Activated CD8-positive, alpha-beta memory T cell treated with anti-CD3 and anti-CD28 coated beads for 4 hours (primary cell): ENCODE measurements at places on chromosomes 2 and 18.
A peak's percentile ranks its signal among the peaks of the same experiment; 100 is the strongest.

DNA sequence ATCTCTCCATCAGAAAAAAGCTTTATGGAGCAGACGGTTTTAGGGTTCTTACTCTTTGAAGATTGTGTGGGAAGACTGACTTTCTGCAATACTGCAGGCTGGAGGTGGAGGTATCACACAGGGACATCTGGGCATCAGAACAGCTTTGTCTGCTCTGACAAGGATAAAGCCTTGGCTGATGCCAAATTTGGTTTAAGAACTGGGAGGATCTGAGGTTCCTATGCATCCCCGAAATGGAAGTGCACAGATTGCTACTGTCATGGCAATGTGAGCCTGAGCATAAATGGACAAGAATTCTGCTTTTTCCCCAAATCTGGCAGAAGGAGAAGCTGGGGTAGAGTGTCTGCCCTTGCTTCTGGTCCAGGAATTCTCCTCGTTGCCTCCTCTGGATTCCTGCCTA, 424.3 kb downstream of the SLC4A3 start:
- DNase-seq: no peak

DNA sequence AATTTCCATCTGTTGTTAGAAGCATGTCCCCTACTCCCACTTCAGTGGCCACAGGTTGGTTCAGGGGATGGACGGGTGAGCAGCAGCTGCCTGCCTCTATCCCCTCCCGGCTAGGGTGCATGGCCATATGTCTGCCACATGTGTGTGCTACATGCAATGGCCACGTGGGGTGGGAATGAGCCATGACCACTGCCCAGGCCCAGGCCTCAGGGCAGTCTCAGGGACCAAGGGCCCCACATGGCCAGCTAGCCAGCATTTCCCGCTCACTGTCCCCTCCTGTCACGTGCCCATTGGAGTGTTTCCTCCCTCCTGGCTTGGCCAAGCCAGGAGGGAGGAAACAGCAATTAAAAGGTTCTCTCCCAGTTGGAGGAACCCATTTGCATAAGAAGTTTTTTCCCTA, 117.1 kb downstream of the KCNS3 start:
- DNase-seq: no peak

DNA sequence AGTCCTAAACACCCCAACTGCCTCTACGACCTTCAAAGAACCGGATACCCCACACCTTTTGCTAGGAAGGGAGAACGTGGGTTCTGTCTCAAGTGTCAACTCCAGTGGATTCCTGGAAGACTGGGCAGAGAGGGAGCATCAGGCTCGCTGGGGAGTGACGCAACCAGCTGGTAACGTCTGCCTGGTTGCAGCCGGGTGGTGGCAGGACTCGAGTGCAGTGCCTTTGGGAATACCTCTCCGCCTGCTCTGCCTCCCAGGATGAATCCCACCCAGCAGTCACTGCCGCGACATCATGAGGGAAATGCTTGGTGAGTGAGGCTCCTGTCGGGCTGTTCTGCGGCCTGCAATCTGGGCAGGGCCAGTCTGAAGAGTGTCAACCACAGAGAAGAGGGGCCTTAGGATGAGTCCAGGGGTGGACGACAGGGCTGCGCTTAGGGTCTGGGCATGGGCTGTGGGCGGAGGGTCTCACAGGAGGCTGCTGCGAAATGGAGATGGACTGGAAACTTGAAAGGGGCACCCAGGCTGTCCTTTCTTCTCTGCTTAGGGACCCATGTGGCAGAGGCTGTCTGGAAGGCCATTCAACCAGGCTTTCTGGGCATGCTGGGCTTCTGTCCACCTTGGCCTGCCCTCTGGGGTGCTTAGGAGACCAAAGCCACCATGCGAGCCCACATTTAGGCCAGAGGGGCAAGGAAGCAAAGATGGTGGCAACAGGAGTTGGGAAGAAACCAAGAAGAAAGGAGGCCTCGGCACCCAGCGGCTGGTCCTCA, 12.9 kb downstream of the GPR17 start:
- no peak for DNase-seq

- no peak for DNase-seq
These were observed 93.8 kb upstream of the FSIP2 start for GRCh38 chr2:185644828-185645227.

GRCh38 chr2:30325600-30326328, 94.4 kb downstream of the LBH start:
- DNase-seq: no peak

DNA sequence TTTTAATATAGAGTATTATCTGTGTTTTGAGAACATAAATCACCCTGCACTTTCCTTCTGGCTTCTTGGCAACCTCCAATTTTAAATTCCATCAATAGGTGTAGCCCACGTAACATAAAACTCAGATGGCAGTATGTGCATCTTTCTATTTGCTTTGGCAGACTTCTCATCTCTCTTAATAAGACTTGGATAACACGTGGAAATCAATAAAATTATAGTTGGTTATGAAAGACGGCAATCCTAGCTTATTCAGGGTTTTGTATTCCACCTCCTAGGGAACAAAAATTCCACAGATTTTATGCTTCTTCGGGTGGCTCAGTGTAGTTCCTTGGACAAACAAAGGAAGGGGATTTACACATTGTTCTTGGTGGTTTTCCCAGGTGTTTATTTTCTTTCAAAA, 299.3 kb downstream of the RND3 start:
- no peak for DNase-seq

- no peak for DNase-seq
These were observed 72.0 kb upstream of the SH3BP4 start for GRCh38 chr2:234879671-234880455.

DNA sequence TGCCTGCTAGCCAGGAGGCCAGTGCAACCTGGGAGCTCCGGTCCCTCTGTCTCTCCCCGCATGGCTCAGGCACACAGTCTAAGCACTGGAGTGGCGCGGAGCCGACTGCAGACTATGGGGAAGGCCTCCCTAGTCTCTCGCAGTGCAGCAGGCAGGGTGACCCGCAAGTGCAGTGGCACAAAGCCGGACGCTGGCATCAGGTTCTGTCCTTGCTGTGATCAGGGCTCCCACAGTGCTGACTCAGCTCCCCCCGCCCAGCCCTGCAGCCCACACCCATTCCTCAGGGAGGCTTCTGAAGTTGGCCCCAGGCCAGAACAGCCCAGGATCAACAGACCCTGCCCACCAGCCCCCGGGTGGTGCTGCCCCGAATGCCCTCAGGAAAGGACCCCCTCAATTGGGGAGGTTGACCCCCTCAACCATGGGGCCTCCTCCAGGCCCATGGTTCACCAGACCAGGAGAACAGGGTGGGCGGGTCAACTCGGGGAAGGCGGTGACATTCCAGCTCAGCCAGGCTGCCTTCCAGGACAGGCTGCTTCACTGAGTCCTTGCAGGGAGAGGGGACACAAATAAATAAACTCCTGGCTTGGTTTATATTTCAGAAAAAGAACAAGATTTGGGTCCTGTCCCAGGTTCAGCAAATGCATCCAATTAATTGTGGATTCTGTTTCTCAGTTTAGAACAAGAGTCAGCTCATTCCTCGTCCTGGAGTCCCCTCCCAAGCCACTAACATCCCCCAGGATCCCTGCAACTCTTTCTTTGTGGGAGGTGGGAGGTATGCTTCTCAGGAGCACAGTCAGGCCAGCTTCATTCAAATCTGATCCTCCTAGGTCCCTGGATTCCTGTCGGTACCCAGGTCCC, 12.2 kb downstream of the BIN1 start:
- no peak for DNase-seq

DNA sequence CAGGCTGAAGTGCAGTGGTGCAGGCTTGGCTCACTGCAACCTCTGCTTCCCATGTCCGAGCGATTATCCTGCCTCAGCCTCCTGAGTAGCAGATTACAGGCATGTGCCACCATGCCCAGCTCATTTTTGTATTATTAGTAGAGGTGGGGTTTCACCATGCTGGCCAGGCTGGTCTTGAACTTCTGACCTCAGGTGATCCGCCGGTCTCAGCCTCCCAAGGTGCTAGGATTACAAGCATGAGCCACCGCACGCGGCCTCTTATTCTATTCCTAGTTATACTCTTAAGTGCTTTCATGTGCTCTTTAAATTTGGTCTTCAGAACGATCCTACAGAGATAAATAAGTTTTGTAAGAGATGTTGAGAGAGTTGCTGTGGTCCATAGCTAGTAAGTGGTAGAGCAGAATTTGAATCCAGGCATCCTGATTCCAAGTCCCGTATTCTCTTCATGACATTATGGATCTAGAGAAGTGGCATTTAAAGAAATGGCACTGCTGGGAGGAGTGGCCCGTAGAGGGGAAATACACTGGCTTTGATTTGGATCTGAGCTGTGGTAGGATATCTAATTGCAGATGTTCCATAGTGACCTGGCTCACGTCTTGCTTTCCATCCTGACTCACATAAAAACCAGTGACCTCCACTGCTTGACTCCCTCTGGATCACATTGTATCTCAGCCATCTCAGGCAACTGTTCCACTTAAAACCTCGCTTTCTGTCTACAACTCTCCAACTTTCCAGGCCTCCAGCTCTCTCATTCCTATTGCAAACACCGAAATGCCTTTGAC, 22.8 kb upstream of the ME2 start:
- DNase-seq: no peak

DNA sequence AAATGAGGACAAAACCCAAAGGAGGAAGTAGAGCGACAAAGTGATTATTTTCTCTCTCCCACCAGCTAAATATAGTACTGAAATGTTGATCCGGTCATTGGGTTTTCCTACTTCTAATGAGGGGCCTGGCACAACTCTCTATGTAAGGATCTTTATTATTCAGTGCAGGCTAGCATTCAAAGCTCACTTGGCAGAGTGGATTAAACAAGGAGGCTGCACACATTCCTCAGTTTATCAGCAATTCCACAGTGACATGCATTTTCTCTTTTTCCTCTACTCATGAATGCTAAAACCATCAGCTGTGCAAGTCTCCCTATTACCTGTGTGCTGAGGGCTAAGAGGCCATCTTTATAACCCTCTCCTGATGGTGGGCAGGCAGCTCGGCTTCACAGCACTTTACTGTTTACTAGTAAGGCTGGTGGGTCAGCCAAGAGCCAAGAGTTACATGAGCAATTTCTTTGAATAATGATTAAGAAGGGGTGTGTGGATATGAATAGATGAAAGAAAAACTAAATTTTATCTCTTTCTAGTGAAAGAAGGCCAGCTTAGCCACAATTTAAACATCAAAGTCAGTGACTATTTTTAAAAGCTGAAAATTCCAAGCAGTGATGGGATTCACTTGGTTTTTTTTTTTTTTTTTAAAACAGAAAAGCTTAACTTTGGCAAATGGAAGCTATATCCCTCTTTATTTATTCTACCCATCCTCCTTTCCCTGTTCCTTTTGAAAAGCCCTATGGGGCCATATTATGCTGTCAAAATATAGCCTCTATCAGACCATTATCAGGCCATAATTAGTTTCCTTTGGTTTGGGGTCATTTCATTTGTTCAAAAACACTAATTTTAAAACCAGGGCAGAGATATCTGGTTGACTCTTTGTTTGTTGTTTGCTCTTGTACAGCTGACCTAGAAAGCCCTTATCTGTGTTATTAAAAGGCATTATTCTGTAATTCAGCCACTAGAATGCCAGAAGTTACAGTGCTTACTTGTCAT, 111.0 kb downstream of the RBM43 start:
- no peak for DNase-seq

GRCh38 chr2:25341753-25342371, at the start of gene DNMT3A:
Gene DNMT3A (minus strand): TSS chr2:25341925. CDS start chr2:25313984, 27,941 bp downstream.
- no peak for DNase-seq

GRCh38 chr2:22086726-22087125, 963.0 kb downstream of the TDRD15 start:
- no peak for DNase-seq

GRCh38 chr2:234451852-234452625, 44.8 kb downstream of the ARL4C start:
- no peak for DNase-seq

DNA sequence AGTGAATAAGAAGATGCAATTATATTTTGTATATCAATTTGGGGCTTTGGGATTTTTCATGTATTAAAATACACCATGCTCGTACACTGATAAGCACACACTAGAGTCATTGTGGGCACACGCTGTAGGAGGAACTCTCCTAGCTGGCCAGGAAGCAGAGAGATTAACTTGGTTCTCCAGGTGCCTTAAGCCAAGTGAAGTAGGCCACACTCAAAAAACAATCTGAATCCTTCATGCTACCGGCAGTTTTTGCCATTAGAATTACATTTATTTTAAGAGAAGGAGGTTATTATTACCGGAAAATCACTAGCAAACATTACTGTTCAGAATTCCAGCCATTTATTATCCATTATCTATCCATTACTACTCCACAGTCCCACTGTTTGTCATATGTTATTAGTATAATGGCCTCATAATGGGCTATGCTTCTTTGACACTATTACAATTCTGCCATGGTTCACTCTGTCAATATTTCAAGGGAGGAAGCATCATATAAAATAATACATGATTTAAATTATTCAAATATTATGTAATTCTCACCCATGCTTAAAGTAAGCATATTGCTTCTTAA, 214.4 kb downstream of the L3MBTL4 start:
- DNase-seq: no peak

DNA sequence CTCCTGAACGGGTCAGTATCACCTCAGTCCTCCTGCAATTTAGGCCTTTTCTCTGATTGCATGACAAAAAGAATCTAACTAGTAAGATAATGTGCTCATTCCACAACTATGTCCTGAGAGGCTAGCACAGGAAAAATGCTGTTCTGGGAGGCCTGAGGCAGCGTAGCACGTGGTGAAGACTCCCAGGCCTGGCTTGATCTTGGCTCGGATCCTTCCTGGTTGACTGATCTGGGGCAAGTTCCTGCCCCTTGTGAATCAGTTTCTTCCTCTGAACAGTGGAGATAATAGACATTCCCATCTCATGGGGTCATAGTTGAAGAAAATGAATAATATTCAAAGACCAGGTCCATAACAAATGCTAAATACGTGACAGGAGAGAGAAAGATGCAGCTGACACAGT, 12.3 kb downstream of the FBLN7 start:
- DNase-seq: no peak

DNA sequence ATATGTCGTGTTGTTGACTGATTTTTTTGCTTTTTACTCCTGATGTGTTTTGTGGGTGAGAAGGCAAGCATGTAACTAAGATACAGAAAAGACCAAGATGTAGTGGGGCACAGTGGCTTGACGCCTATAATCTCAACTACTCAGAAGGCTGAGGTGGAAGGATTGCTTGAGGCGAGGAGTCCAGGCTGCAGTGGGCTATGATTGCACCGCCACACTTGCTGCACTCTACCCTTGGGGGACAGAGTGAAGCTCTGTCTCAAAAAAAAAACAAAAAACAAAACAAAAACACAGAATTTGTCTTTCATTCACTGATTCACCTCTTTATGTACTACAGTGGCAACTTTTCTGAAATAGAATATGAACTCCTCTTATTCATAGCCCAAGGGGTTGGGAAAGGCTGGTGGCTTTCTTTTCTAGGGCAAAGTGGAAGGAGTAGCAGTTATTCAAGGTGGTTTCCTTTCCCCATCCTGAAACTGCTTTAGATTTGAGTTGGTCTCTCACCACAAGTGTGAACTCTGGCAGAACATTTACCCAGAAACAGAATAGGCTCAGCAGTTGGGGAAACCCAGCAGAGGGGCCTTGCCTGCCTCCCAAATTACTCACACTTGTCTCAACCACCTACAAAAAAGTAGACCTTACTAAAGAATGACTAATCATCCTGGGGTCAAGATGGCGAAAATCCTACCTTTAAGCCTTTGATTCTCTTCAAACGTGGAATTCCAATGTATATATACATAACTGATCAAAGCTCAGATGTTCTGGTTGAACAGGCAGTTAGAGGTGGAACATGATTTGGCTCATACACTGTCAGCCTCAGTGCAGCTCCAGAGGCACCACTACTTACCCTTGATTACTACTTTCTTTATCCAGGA, 6.5 kb downstream of the TANK start:
- DNase-seq: peak; percentile 12
